ENCODE measurements at places on chromosomes 3 and 15.

DNA sequence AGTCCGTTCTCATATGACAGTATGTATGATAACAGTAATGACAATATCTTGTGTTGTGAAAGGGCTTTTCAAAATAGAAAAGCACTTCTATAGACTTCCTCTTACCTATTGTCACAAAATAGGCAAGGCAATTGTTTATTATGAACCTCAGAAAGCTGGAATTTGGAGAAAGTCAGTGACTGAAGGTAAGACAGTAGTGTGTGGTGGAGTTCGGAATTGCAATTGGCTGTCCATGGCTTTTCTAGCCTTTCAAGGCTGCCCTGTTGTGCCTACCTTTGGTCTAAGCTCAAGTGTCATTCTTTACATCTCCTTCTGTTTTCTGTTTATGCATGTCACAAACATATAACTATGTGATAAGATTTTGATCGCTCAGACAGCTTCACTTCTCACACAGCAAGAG, 219.3 kb upstream of the NR2E3 start:
- DNase-seq: no peak

DNA sequence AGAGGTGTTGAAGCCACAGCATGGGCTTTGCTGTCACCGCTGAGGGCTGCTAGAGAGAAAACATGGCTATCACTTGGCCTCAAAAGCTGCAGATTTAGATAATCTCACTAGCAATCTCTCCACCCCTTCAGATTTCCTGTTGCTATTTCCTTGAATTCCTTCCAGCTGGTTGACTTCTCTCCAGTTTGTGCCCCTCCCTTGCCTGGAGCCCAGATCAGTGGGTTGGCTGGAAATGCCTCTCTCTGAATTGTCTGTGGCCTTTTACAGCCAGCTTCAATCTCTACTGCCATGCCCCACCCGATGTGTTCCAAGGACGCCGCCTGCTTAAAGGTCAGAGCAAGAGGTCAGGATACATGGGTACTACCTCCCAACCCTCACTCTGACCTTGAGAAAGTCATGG, 294.1 kb downstream of the NTRK3 start:
- DNase-seq: no peak

- no peak for DNase-seq
These were observed 75.0 kb downstream of the COL8A1 start for GRCh38 chr3:99713440-99713839.

DNA sequence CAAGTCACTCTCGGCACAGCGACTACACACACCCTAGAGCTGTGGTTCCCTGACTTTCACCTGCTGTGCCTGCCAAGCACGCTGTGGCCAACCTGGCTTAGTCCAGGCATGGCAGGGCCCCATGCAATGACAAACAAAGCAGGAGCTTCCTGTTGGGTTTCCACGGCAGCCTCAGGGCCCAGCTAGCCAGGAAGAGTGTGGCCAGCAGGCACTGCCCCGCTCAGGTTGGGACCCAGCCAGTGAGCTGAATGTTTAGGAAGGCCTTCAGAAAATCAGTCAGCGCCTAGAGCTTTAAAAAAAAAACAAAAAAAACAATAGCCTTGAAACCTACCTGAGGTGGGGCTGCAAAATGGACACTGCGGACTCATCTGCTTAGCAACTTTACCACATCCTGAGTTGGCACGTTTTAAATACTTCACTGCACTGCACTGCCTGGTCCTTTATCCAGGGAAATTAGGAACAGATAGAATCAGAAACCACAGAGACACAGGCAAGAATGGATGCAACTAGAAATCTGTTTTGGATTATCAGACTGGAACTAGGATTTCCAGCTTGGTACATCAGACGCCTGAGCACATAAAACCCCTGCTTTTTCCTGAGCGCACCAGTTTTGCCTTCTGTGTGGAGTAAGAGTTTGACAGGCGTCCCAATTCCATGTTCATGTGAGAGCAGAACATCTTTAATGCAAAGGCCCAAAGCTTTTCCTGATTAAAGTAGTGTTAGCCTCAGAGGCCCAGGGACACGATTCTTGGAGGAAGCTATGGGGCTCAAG, 36.2 kb upstream of the LDHAL6B start:
- no peak for DNase-seq

DNA sequence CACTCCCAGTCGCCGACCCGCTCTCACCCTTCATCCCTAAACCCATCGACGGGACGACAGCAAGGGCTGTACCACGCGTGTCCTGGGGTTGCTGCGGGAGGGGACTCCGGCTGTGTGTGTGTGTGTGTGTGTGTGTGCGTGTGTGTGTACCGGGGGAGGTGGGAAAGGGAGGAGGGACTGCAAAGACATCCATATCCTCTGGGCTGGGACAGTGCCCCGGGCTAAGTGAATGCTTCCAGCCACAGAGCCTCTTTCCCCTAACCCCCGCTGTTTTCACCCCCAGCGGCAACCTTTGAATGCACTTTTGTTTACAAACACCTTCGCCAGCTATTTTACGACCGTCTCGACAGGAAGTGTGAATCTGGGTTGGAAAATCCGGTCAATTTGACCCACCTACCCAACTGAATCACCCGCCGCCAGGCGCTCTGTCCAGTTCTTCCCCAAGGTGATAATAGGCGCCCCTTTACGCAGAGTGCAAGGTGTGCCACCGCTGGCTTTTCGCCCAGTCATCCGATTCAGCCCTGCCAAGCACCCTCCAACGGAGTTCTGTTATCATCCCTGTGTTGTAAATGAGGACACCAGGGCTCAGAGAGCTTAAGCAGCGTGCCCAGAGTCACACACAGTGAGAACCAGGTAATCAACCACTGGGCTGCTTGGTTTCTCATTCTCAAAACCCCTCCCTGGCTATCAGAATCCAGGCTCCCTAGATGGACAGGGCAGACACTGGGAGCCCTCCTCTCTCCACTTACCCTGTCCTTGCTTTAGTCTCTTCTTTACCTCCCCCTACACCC, 739 bp upstream of the AMOTL2 start:
- no peak for DNase-seq

GRCh38 chr15:41820791-41821423, 7.0 kb upstream of the JMJD7 start:
- no peak for DNase-seq

DNA sequence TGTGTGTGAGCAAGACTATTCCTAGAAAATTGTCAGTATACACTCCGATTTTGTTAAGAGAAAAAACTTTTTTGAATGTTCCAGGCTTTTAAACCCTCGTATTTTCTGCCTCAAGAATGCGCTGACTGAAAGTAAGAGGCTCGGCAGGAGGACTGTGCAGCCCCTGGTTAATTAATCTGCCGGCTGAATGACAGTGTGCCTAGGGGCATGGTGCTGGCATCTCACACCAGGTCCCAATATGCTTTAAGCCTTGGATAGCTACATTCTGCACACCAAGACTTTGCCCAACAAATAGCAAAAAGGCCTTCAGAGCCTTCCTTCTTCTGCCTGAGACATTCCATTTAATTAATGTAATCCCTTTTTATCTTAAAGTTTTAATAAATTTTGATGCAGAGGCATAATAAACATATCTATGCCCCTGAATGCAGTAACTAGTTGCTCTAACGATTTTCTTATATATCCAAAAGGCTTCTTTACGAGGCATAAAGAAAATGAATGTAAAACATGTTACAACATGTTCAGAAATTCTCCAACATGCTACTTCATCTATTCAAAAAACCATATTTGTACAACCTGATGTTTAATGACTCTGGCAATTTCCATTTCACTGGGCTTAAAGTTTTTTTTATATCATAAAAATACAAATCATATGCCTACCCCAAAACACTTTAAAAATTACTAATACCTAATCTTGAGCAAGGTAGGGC, 37.9 kb downstream of the DPH6 start:
- DNase-seq: no peak

DNA sequence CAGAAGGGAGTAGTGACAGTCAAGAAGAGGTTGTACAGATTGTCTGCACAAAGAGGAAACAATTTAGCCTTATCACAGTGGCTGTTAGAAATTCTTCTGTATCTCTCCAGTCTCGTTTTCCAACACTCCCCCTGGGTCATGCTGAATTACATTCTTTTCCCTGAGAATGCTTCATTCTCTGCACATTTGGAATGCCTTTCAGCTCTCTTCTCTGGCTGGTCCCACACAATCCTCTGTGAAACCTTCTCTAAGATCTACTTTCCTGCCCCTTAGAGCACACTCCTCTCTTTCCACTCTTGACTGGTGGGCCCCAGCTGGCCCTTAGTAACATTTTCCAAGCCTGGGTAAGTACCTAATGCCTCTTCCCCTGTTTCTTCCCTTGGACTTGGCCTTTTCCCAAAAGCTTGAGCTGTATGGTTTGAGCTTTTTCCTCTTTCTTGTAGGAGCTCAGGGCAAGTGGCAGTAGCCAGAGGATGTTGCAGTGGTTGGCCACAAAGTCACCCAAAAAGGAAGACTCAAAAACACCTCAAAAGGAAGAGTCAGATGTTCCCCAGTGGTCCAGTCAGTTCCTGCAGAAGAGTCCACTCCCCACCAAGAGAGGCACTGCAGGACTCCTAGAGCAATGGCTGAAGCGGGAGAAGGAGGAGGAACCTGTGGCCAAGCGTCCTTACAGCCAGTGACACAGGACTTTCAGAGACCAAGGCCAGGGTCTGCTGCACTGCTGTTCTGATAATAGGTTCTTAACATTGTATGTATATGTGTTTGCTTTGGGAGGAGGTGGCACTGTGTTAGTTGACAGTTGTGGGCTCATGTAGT, 25.7 kb downstream of the HMCES start:
- DNase-seq: no peak
